ENCODE measurements at places on chromosomes 7 and 10.

DNA sequence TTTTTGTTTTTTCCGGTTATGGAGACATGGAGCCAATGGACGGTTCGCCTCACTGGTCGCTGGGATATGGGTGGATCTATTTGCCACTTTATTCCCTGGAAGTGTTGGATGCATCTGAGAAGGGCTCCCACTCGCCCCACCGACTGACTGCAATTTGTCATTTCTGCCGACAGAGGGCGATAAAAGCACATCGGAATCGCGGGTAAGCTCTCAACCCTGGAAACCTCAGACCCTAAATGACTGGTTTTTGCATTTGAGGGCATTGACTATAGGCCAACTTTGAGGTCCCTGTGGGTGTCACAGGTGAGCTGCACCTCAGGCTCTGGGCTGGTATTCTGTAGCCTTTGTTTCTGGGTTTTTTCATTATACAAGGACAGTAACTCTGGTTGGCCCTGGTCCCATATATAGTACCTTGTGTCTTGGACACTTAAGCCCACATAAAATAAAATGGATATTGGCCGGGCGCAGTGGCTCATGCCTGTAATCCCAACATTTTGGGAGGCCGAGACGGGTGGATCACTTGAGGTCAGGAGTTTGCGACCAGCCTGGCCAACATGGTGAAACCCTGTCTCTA lies 11.9 kb upstream of the OPALIN start:
- peak; percentile 63 for DNase-seq

DNA sequence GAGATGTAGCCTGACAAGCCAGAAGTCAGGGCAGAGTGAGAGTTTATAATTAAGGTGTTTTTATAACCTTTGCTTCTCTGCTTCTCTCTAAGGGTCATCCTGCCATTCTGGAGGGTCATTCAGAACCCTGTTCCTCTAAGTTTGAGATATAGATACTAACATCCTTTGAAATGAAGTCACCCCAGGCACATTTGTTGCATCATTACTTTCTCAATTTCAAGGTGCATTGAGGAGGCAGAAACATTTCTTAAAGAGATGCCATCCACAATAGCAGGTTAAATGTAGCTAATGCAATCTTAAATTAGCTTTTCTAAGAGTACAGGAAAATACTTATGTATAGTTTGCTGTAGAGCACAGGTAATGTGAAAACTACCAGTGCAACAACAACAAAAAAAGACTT lies 106.4 kb downstream of the LRRC4 start:
- DNase-seq, result no peak

DNA sequence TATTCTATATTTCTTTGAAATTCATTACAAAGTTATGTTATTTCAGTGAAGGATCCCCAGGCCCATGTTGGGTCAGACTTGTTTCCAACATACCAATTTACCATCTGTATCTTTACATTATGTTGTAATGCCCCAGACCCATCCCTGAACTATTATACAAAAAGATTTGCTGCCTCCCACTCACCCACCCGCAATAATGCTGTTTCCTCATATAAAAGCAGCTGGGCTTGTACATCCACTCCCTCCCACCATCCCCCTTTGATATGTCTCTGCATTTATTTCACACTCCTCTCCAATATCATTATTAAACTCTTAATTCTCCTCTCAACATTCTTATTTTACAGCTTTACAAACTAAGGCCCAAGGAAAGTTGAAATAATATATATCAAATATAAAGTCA lies 153.7 kb downstream of the DOCK4 start:
- DNase-seq, result no peak

GRCh38 chr10:126059076-126059826 lies 162.9 kb downstream of the FANK1 start:
- DNase-seq, result no peak

DNA sequence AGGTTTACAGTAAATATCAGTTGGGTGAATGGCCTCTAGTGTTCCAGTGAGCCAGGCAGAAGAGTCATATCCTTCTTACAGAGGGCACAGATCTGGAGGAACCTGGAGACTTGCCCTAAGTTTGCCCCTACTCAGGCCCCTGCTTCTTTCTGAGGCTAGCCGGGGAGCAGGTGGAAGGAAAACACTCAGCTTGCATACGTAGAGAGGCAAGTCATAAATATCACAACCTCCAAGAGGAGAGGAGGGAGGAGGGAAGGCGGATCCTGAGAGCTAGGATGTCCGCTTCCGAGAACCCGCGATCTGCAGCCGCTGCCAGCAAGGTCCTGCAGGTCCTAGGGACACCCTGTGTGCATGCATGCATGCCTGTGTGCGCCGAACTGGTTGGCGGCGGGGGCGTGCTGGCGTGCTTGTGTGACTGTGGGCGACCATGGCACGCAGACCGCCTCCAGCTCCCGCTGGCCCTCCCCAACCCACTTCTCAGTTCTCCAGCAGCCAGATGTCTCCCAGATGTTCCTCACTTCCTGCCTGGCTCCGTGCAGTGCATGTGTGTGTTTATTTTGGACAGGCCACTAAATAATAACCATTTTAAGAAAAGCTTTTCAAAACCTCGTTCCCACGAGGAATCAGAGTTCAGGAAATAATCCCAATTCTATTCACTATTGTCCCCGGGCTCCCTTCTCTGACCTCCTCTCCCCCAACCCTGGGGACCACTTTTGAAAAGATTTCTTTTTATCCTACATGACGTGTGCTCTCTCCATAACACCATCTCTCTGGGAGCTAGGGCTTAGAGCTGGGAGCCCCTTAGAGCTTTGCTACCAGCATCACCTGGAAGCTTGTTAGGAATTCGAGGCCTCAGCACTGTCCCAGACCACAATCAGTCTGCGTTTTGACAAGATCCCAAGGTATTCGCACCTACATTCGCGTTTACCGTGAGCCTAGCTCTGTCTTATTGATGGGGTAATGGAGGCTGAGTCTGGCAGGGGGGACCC lies 32.4 kb downstream of the UNC5B start:
- DNase-seq, result no peak

DNA sequence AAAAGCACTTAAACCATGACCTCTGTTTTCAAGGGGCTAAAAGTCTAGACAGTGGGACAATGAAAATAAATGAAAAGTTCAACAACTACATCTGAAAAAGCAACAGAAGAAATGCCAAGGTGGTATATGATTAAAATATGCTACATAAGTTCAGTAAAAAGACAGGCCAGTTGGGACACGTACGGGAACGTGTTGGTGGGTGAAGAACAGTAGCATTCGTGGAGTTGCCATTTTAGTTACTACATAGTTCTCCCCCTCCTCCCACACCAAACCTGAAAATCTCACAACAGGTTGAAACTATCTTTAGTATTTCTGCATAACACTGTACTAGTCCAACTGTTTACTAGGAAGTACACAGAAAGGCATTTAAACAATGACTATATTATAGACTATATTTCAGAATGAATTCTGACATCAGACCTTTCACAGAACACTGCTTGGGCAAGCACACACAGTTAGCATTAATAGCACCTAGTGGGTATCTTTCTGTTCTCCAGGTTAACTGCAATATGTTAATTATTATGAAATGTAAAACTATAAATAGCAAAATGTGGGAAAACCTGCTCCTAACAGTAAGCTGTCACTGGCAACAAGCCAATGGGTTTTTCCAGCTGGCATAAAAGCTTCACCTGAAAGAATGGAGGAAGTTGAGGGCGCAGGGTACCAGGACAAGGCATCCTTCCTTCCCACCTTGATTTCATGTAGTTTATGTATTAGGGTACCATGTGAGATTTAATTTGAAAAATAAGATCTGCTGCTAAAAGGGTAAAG lies 135.0 kb downstream of the STRA8 start:
- DNase-seq, result no peak

DNA sequence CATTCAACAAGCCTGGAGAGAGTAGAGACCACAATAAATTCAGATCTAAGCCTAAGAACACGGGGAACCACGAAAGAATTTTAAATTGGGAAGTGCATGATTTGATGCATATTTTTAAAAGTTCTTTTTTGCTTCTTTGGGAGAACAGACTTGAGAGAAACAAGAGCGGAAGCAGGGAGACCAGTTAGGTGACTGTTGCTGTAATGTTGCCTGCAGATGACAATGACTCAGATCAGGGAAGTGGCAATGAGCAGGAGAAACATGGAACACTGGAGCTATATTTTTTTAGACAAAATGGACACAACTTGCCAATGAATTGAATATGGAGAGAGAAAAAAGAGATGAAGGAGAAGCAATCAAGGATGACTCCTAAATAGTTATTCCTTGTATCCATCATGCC lies 125.1 kb downstream of the RAPGEF5 start:
- DNase-seq, result no peak

DNA sequence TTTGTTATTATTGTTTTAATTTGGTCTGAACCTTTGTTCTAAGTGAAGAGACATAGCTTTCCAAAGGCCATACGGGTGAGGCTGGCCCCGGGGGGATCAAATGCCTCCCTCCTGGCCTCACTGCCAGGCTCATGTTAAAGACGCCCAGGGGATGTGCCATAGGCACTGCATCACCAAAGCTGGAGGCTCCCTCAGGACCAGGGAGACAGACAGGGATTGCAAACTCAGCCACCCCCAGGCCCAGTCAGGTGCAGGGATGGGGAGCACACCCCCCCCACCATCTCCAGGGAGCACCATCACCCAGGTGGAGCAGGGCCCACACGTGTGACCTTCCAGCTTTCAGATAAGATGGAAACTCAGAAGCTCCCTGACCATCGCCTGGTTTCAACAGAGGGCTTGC lies 96.0 kb upstream of the DNAAF5 start:
- DNase-seq, result no peak

DNA sequence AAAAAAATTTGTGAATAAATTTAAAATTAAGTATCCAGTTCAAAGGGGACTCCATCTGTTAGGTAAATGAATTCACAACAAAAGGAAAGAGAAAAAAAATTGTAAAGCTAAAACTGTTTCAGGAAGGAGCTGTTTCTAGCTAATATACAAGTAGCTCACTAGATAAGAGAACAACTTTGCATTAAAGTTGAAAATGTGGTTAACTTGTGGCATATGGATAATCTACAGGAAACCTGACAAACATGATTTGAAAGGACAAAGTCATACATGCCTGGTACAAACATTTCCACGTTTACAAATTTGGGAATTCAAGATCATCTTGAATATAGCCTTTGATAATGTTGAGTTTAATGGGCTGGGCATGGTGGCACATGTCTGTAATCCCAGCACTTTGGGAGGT lies 8.9 kb downstream of the NT5C3A start:
- no peak for DNase-seq

- DNase-seq, result no peak
Measured at GRCh38 chr7:149797771-149798170, 24.4 kb upstream of the ZNF467 start.

DNA sequence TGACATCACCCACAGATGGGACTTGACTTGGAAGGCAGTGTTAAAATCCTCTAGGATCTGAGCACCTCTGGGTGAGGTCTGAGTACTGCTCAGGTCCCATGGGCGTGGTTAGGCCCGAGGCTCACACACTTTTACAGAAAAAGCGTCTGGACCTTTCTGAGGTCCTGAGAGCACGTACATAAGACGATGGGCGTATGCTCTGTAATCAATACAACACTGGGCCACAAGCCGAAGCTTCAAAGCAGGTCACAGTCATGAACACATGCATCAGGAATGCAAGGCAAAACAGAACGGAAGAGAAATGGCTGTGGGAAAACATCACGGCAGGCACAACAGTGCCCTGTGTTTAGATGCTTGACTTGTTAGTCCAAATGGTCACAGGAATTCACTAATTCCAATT lies 112.2 kb downstream of the LARP4B start:
- DNase-seq, result no peak

Measured in LoVo (cell line).